ENCODE measurements at places on chromosomes 1 and 21. TPM values are rescaled to one million over a fixed set of nuclear protein-coding genes. Genes with fewer than 3 reads are reported as not detected.

The GSTM4 gene
- 36.8 TPM for total RNA-seq

The VWA5B1 gene
- 0.16 TPM for total RNA-seq

The KRTAP11-1 gene
- total RNA-seq: not detected

The B3GALT2 gene
- 77.2 TPM for total RNA-seq

The SPRR5 gene
- total RNA-seq: not detected

- no peak for DNase-seq
Observed at GRCh38 chr1:87137342-87137739, 191.3 kb upstream of the LMO4 start.

DNA sequence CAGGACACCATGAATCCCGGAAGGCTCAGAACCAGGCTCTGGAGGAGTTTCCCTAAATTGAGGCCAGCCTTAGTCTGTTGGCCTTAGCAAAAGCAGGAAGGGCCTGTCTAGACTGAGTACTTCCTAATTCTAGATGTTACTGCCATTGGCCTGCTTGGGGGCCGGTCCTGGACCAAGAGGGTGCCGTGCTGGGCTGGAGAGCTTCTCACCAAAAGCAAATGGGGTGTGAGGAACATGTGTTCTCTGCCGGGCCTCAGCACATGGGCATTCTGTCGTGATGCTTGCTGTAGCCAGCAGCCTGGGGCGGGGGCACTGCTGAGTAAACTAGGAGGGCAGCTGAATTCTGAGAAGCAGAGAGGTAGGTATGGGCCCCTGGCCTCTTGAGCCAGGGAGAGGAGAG, 35.7 kb upstream of the MAN1C1 start:
- DNase-seq: no peak

- DNase-seq: no peak
Observed at GRCh38 chr1:115308969-115309368, 29.1 kb downstream of the NGF start.

GRCh38 chr1:229507502-229507901, 639 bp downstream of the NUP133 start:
- DNase-seq: no peak

- no peak for DNase-seq
Observed at GRCh38 chr1:232047473-232047872, 420.9 kb downstream of the DISC1 start.

DNA sequence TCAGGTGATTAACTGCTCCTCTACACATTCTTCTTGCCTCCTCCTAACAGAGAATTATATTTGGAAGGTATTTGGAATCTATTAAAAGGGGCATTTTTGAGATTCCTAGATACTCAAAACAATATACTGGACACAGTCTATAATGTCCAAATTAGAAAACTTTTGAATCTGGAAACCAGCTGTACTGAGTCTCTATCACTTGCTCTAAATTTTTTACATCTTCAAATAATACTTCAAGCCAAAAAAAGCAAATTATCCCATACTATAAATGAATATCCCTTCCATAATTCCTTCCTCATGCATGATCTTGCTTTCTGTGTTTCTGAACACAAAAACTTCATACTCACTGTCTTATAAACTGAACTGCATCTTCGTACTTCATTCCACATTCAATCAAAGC, 28.5 kb downstream of the PTP4A2 start:
- DNase-seq: no peak

DNA sequence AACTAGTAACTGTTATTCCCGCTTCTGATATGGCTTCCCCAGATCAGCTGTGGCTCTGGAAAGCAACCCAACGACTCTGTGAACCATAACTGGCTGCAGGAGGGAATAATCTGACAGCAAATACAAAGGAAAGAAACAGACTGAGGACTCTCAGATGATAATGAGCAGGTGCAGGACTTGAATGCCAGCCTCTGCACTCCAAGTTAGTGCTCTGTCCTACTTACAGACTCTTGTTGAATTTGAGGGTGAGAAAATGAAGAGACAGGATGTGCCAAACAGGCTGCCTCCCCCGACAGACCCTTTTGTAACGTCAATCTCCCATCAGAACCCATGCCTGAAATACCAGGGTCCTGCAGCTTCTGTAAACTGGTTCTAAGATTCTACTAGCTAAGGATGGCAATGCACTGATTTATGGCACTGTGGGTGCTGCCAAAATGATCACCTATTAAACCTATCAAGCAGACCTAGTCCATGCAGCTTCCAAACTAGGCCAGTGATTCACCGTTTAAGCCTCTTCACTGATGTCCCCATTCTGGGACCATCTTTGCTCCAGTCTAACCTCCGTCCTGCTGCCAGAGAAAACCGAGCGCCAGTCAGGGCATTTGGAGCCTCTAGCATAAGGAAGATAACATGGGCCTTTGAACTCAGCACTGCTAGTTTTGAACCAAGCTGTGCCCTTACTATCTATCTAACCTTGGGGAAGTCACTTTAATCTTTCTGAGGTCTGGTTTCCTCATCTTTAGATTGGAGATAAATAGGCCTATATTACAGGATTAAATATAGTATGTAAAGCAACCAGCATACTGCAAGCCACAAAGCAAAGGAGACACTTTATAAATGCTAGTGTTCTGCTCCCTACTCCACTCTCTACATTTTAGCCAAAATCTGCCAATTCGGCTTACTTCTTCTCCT, 4.8 kb downstream of the MKNK1 start:
- no peak for DNase-seq

DNA sequence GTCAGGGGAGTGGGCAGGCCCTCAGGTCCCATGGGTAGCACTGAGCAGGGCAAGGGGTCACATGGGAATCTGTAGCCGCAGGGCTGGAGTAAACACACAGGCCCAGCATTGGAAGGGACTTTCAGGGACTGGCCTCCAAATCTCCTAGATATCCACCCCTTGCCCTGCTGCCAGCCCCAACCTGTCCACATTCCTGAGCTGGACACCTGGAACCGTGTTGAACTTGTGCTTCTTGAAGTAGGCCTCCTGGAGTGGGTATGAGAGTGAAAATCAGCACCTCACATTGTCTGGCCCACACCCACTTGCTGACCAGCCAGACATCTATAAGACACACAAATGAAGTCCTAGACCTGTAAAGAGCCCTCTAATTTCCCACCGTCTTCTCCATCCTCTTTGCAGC, 7.7 kb downstream of the POMGNT1 start:
- no peak for DNase-seq

- DNase-seq: no peak
Observed at GRCh38 chr1:151825751-151826660, 5.6 kb downstream of the RORC start.

- DNase-seq: no peak
Observed at GRCh38 chr1:94701796-94702441, 118.2 kb upstream of the SLC44A3 start.

DNA sequence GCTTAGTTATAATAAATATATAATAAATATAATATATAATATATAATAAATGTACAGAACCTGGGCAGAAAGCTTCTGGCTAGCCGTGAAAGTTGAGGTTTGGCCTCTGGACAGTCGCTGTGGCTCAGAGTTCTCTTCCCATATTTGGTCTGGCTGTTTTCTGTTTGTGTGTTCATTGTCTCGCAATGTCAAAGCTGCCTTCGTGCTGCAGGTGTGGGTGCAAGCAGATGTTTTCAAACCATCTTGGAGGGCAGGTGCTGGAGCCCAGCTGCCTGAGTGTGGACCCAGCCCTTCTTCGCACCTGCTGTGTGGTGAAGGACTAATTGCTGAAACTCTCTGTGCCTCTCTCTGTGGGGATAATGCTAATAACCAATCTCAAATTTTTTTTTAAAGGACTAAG, 3.6 kb upstream of the CSTB start:
- DNase-seq: no peak

DNA sequence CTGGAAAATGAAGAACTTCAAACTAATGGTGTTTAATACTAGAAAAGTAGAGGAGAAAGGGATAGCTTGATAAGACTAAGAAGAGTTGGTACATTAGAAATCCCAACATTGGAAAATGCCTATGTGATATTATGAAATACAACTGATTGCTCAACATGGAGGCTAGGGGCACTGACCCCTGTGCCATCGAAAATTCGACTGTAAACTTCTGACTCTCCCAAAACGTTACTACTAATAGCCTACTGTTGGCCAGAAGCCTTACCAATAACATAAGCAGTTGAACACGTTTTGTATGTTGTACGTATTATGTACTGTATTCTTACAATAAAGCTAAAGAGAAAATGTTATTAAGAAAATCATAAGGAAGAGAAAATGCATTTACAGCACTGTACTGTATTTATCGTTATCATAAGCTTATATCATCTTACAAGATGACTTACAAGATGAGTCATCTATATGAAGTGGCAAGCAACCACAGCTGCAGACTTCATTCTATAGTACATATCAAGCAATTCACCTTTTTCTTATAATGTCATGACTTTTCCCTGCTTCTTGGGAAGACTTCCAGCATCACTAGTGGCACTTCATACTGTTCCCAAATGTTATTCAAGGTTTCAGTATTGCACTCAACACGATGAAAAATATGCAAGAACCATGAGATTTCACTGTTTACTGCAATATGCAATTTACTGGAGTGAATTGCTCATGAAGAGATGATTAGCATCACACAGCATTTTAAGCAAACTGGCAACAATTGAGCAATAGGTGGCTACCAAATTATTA, 12.9 kb upstream of the CTSK start:
- DNase-seq: no peak

DNA sequence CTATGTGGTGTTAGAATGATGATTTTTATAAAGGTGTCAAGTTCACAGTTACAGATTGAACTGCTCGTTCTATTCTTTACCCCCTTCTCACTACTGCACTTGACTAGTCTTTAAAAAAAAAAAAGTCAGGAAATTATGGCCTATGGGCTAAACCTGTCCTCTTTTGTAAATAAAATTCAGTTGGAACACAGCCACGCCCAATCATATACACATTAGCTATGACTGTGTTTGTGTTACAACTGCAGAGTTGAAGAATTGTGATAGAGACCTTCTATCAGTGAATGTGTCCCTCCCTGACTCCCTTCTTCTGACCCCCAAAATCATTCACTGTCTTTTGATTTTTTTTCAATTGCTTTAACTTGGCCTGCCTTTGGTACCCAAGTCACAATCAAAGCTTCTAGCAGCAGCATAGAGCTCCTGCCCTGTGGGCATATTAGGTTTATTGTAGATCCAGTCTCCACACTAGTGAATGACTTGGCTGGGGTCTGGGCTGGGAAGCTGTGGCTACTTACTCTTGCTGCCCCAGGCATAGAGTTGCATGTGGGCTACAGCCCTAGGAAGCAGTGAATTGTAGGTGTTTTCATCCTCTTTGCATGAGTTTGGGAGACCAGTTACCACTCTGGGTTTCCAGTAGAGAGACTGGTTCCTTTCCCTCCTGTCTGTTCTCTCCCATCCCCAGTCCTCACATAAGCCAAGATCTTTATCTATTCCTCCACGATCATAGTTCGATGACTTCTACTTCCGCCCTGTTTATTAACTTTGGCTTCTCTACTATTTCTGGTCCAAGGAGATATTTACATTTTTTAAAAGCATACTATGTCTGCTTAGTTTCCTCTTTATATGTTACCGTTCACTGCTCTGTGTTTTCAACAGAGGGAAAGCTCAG, 249.9 kb downstream of the FMN2 start:
- no peak for DNase-seq

- no peak for DNase-seq
Observed at GRCh38 chr1:195328102-195328501, 1280.1 kb downstream of the KCNT2 start.

DNA sequence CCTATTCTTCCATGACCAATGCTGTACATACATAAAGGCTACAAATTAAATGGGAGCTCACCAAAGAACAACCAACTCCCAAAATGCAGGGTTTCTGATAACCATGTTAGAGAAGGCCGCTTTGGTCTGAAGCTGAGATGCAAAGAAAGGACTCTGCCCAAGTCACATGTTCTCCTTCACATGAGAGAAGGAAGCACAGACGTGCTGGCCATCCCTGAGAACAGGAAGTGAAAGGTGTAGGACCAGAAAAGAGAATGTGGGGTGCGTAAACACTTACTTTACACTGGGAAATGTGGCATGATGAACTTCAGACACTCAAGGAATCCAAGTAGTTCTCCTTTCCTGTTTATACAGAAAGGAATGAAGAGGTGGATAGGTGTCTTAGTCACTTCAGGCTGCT, 31.7 kb upstream of the TADA1 start:
- DNase-seq: no peak

- DNase-seq: no peak
Observed at GRCh38 chr1:8412183-8412831, 94.4 kb downstream of the SLC45A1 start.
